GM23248 (cell line): ENCODE measurements at places on chromosomes 3 and 15. TPM values are rescaled to one million over a fixed set of nuclear protein-coding genes. Genes with fewer than 3 reads are reported as not detected.

Gene TMCC1
- total RNA-seq = 7.8 and 11.1 TPM in 2 replicates

Gene PTX3
- 267 and 300 TPM in 2 replicates for total RNA-seq

Gene SERPINI1
- 7.3 and 25.3 TPM in 2 replicates for total RNA-seq

GRCh38 chr15:100531204-100531603 is 2.5 kb upstream of the CERS3 start:
- H3K36me3 ChIP-seq = no peaks in the 10 kb centered on the region
- H3K27me3 ChIP-seq = peaks cover 6% of the 10 kb centered on the region

GRCh38 chr3:72690629-72691028 is 157.6 kb downstream of the SHQ1 start:
- no peak overlapping the region for H3K27ac ChIP-seq
- H3K36me3 ChIP-seq = no peaks in the 10 kb centered on the region
- peaks cover 5% of the 10 kb centered on the region; the same call in 1 of the 2 replicates for H3K27me3 ChIP-seq
- DNase-seq = no peak
- no peak overlapping the region for H3K4me3 ChIP-seq

GRCh38 chr15:76293361-76293760 is 17.9 kb downstream of the ETFA start:
- H3K27me3 ChIP-seq = no peaks in the 10 kb centered on the region
- H3K4me3 ChIP-seq = no peak overlapping the region
- H3K36me3 ChIP-seq = no peaks in the 10 kb centered on the region
- H3K27ac ChIP-seq = peak overlapping the region; percentile 46
- peaks cover 14% of the 10 kb centered on the region for H3K4me1 ChIP-seq

Gene MINDY4B
- not detected in 2 replicates for total RNA-seq
